MCF 10A (cell line): ENCODE measurements at places on chromosomes 4 and X.

GRCh38 chr4:6472387-6473263 is at the start of gene PPP2R2C:
Gene PPP2R2C (minus strand): TSS chr4:6472614. CDS start chr4:6472229, 385 bp downstream.
- peak; percentile 26 for DNase-seq

DNA sequence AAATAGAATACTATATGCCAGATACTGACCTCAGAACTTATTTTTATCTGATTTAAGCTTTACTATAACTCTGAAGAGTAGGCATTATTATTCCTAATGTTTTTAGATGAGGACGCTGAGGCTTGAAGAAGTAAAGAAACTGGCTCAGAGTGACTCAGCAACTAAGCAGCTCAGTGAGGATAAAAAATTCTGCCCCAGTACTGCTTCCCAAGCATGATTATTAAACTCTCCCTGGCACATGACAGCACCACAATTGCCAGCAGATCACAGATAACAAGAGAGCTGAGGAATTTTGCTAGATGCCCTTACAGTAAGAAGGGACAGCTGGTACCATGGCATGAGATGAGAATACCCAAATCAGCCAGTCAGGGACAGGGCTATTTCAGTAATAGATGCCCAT is 219.4 kb downstream of the NKX6-1 start:
- peak; percentile 20 for DNase-seq

- peak; percentile 47 for DNase-seq
These were observed 136.4 kb downstream of the REPS2 start for GRCh38 chrX:17082831-17083230.

DNA sequence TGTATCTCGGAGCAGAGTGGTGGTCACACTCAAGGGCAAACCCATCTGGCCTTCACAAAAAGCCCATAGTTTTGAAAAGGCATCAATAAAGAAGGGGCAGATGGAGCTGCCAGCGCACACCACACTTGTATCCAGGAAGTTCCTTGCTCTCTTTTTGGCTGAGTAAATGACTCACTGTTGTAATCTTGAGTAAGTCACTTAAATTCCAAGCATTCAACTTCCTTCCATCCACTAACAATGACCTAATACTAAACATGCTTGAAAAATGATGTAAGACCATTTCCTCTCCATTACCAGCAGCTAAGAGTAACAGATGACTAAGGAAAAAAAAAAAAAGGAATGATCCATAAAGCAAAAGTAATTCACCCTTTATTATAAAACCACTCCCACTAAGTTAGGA is 32.4 kb upstream of the MYOZ2 start:
- peak; percentile 93 for DNase-seq

DNA sequence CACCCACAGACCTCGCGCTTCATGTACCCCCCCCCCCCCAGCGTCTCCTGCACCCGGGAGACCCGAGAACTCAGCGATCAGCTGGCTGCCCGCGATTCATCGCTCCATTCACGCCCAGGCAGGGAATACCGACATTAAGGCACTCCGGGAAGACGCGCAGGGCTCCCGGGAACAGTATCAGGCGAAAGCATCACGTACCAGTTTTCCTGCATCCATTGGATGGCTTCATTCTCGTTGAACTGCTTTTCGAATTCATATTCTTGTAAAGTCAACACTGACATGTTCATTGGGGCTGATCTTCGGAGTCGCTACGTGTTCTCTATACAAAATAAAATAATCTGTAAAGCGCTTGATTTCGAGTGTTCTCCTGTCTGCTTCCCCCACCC is 373 bp downstream of the ELOVL6 start:
- DNase-seq: peak; percentile 51

DNA sequence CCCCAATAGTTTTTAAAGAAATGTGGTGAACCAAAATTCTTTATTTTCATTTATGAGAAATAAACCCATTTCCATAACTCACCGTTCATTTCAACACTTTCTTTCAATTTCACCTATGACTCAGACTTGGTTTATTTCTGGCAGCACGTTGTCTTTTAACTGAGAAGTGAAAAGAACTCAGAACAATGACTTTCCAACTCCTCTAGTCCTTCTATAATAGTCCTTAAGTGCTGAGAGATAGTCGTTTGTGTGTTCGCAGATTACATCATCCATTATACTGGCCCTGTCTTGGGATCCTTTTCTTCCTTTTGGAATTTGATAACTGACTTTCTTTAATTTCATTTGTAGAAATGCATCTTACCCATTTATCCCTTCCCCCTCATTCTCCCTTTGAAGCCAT is 113.6 kb downstream of the GLUD2 start:
- peak; percentile 48 for DNase-seq

- no peak for DNase-seq
These were observed 249.1 kb upstream of the DIAPH2 start for GRCh38 chrX:96435378-96436035.

DNA sequence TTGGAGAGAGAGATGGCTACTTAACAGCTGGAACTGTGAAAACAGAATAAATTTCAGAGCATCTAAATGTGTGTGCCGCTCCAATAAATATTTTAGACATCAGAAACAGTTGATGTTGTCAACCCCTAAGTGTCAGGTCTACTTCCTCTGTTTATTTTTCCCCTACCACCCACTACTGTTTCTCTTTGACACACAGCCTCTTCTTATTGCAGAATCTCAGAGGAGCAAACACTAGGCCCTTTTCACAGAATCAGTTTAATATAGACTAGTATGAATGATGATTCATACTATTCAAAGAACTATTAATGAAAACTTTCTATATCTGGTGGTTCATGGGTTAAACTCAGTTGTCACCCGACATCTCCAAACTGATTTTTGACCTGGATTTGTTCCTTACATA is 33.9 kb downstream of the NAA11 start:
- DNase-seq: no peak

GRCh38 chr4:45064741-45065140 is 338.4 kb upstream of the GNPDA2 start:
- DNase-seq: no peak

GRCh38 chr4:6316461-6317003 is 46.9 kb downstream of the WFS1 start:
- DNase-seq: no peak

DNA sequence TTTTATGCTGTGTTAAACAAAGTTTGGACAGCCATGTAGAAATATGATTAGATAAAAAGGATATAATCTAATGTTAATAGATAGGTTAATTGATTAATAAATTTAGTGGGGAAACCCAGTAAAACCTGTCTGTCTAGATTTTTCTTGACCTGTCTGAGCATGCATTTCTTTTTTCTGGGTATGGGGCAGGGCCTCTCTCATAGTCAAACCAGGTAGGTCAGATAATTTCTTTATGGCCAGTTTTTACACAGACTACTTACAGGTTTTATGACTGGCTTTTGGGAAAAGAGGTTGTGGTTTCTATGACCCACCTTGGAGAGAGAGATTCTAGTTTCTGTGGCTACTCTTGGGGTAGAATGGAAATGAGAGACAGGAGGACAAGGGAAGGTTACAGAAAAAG is 135.6 kb upstream of the EPHA5 start:
- DNase-seq: no peak

DNA sequence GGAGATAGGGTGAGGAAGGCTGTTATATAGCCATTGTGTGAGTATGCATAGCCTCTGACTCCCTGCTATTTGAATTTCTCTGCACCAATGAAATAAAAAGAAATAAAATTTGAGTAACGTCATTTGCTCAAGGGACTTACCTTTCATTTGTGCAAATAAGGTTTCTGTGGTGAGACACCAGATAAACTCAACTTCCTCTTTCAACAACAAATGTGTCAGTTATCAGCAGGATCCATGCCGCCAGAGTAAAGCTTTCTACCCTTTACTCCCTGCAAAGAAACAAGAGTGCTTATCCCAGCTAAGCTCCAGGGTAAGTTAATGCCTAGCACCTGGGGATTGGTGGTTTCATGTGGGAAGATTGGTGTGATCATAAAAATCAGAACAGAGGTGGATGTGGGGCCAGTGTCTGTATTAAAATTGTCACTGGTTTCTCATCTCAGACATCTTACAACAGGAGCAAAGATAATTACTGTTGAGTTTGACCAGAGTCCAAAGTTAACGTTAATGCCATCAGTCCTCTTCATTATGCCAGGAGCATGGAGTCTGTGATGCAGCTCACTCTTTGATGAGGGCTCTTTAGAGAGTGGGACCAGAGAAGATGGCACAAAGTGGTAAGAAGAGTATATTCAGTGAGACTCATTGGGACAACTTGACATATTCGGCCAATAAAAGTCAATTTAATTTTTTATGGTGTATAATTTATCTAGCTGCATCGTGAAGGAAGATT is at the start of gene P2RY10:
P2RY10 (plus strand) TSS at position 206 of the 727 bp plus-strand sequence. CDS start 15,130 bp downstream, outside the sequence.
- DNase-seq: no peak

- peak; percentile 72 for DNase-seq
These were observed 62.0 kb downstream of the CNGA2 start for GRCh38 chrX:151796576-151796975.

DNA sequence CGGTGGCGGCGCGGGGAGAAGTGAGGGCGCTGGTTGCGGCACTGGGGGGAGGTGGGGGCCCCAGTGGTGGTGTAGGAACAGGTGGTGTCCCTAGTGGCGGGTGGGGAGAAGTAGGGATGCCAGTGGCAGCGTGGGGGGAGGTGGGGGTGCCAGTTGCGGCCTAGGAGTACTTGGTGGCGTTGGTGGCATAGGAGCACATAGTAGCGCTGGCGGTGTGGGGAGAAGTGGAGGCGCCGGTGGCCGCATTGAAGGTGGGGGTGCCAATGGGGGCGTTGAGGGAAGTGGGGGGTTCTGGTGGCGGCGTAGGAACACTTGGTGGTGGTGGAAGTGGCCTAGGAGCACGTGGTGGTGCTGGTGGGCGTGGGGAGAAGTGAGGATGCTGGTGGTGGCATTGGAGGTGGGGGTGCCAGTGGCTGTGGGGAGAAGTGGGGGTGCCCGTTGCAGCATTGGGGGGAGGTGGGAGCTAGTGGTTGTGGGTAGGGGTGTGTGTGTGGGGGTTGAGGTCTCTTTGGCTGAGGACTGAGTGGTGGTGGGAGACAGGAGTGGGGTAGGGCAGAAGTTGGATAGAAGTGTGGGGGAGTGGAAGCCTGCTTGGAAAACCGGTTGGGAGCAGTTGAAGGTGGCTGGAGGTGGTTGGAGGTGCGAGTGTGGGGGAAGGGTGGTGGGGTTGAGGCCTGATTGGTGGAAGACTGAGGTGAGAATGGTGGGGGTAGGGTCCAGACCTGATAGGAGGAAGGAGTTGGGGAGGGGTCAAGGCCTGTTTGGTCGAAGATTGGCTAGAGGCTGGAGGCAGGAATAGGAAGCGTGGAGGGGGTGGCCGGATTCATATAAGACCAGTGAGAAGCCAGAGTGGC is 1.1 kb downstream of the GCNA start:
- no peak for DNase-seq

DNA sequence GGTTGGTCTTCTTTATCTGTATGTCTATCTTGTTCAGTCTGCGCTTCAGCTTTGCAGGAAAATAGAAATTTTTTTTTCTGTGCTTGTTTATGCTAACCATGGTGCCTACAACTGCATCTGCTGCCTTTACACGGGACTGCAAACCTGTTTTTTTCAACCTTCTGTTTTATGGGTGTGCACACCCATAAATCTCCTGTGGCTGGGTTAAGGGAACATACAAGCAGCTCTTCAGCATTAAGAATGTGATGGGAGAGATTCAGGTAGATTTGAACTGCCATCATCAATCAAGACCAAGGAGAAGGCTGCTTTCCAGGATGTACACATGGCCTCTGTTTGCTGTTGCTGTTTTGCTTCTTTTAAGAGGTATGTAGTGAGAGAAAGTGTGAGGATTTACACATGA is 502.9 kb downstream of the ANKRD50 start:
- no peak for DNase-seq

DNA sequence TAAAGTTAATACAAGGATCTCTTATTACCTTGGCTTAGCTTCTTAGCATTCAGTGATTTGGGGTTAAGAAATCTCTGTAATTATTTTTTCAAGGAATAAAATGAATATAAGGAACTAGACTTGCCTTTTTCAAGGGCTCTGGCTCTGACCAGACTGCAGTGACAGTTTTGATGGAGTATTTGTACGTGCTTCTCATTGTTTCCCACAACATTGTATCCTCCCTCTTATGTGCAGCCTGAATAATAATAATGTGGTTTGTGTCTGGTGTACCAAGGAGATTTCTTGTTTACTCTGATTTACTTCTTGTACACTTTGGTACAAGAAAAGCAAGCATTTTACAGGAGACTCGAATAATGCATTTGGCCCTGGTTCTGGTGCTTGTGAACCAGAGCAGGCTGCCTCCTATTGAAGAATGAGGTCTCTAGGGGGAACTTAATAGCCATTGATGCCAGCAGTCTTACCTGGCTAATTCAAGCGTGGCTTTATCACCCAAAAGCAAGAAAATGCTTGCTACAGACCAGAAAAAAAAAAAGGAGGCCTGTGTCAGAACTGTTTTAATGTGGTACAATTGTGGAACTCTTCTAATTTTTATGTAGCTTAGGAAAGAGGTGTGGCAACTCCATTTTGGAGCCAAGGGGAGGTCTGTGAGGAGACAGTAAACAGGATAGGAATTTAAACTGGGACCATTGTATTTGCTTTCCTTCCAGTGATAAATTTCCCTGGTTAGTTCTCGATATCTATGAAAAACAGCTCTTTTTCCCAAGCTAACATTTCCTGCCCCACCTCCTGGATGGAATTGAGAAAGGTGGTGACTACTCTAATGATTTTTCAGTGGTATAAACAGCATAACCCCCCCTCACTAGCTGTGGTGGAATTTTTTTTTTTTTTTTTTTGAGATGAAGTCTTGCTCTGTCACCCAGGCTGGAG is 5.6 kb downstream of the OTC start:
- no peak for DNase-seq

DNA sequence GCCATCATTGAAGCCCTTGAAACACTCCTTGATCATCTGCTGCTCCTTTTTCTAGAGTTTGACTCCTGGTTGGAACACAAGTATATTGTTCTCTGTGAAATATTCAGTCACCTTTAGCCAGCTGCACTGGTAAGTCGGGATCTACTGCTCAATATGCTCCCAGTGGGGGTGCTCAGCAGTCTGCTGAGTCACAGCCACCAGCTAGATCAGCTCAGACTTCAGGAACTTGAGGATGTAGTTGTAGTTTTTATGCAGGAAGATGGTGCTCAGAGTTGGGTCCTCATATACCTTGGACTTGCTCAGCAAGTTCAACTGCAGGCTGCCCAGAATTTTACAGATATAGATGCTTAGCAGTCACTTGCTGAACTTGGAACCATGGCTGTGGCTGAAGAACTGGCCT is 202.5 kb upstream of the RPL34 start:
- no peak for DNase-seq

- DNase-seq: no peak
These were observed 381.6 kb upstream of the CPEB2 start for GRCh38 chr4:14620567-14621141.

DNA sequence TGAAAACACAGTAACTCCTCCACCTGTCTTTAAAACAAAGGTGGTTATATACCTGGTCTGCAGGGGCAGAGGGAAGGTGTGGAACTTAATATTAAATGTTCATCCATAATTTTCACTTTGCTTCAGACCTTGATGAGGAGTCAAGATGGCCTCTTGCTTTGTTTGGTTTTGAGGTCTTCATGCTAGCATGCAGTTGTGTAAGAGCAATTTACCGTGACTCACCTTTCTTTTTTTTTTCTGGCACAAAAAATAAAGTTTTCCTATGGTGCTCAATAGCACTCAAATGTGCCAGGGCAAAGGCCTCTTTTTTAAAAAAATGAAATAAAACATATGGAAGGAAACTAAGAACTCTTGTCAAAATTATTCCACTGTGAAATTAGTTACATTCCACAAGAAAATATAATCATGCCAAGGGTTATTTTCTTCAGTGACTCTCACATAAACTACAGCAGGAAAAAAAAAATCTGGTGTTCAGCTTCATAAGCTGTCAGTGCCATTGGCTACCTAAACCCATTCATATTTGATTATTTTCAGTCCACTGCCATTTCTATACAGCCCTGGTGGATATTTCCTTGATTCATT is 128.2 kb downstream of the SLC7A11 start:
- peak; percentile 58 for DNase-seq

GRCh38 chrX:110965409-110966090 is 130.4 kb upstream of the PAK3 start:
- DNase-seq: peak; percentile 12

- no peak for DNase-seq
These were observed 19.3 kb upstream of the DUSP9 start for GRCh38 chrX:153627675-153628111.
